ENCODE measurements at places on chromosomes 6 and 20. TPM values are rescaled to one million over a fixed set of nuclear protein-coding genes. Genes with fewer than 3 reads are reported as not detected.
A peak's percentile ranks its signal among the peaks of the same experiment; 100 is the strongest.

GRCh38 chr20:34334654-34335407, 28.2 kb upstream of the ITCH start:
- ATAC-seq, result peak; percentile 33

GRCh38 chr20:62427172-62428001, at the start of gene RBBP8NL:
Gene RBBP8NL, minus strand, starts transcription at chr20:62427539. Its CDS starts 7,892 bp downstream, at chr20:62419647.
- peak; percentile 91 for ATAC-seq

GRCh38 chr6:114247101-114247500, 95.7 kb downstream of the HS3ST5 start:
- no peak for ATAC-seq

The PTPRT gene
- total RNA-seq, result 0.08 TPM

The RAET1G gene
- 24.7 TPM for total RNA-seq

The CDSN gene
- 0.08 TPM for total RNA-seq

The CAGE1 gene
- total RNA-seq, result 0.28 TPM

The LIN28B gene
- not detected for total RNA-seq

The PXMP4 gene
- total RNA-seq, result 9.6 TPM
